Occipital lobe (tissue), 3 donors: ENCODE measurements at places on chromosomes 11 and 22. TPM values are rescaled to one million over a fixed set of nuclear protein-coding genes. Genes with fewer than 3 reads are reported as not detected.

- no peak for DNase-seq
Measured at GRCh38 chr22:16845881-16846280, 20.7 kb upstream of the XKR3 start.

- DNase-seq = no peak
Measured at GRCh38 chr11:106271086-106271485, 193.6 kb downstream of the AASDHPPT start.

Gene LARGE1
- total RNA-seq = 37.3 TPM

Gene PRODH
- total RNA-seq = 0.94 TPM

Gene SAA4
- total RNA-seq = not detected
